ENCODE measurements at places on chromosomes 6 and 20. TPM values are rescaled to one million over a fixed set of nuclear protein-coding genes. Genes with fewer than 3 reads are reported as not detected.
A peak's percentile ranks its signal among the peaks of the same experiment; 100 is the strongest.

The SPATS1 gene
- not detected for total RNA-seq

GRCh38 chr6:39221779-39222641 lies 7.3 kb downstream of the KCNK5 start:
- no peak for DNase-seq

DNA sequence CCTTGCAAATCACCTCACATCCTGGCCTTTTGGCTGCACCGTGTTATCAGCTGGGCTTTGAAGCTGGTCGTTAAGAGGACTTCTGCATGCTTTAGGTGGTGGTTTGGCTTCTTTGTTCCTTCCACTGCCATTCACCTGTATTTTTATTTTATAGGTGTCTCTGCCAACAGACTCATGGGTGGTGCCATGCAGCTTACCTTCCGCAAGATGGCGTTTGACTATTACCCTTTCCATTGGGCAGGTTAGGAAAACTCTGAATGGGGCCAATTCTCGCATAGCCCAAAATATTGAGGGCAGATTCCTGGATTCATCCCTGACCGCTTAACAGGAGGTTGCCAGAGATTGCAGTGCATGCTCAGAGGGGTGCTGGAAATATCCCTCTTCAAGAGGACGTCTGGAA lies 32.4 kb downstream of the TAF11 start:
- no peak for DNase-seq

- no peak for DNase-seq
Measured at GRCh38 chr6:36815962-36816735, 23.1 kb downstream of the CPNE5 start.

GRCh38 chr20:44247131-44247571 lies at the start of gene GDAP1L1:
TSS of gene GDAP1L1 (plus strand) at chr20:44247308. CDS start at chr20:44247335, 27 bp downstream.
- no peak for DNase-seq

DNA sequence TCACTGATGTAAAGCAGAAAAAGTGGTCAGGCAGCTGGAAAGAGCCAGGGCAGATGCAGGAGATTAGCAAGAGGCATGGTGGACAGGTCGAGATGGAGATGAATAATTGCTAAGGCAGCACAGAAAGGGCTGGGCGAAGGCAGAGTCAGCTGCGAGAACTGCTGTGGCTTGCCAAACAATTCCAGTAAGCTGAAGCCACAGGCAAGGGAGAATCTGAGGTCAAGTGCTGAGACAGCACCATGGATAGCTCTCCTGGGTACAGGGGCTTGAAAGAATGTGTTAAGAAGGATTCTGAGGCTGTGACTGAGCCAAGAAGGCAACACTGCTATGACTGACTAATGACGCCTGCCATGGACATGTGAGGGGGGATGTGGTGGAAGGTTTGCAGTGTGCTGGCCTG lies 220.8 kb upstream of the FOXA2 start:
- DNase-seq, result peak; percentile 58

GRCh38 chr20:40769677-40770285 lies 80.7 kb upstream of the MAFB start:
- DNase-seq, result no peak

DNA sequence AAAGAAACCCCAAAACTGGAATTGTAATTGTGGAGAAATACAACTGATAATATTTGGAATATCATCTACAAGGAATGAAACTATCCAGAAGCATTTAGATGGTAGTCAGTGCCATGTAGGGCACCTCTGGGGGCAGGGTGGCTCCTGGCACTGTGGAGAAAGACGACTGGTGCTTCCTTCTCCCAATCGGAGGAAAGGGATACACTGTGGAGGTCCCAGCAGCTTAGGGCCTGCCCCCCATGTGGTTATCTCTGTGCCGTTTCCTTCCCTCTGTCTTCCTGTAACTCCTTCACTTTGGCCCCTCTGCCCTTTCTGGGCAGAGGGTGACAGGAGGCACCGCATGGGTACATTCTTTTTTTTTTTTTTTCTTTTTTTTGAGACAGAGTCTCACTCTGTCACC lies 178.4 kb downstream of the MTHFD1L start:
- no peak for DNase-seq

Data from psoas muscle (tissue), 8 donors.